ENCODE measurements at places on chromosomes 3 and 15.

DNA sequence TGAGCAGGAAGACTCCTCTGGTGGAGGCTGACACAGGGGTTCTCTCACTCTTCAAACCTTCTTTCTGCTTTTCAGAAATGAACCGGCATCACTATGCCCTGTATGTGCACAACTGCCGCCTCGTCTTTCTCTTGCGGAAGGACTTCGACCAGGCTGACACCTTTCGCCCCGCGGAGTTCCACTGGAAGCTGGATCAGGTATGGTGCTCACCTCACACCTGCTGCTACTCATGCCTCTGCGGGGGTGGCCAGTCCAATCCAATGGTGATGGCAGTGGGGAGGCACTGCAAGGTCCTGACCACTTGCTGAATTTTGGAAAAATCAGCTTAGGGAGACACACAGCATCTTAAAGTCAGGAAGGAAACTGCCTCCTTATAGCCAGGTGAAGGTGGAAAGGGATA, 211.3 kb upstream of the TRIM42 start:
- DNase-seq: no peak

- no peak for DNase-seq
These were observed 274.9 kb upstream of the ZPLD1 start for GRCh38 chr3:102159810-102160451.

DNA sequence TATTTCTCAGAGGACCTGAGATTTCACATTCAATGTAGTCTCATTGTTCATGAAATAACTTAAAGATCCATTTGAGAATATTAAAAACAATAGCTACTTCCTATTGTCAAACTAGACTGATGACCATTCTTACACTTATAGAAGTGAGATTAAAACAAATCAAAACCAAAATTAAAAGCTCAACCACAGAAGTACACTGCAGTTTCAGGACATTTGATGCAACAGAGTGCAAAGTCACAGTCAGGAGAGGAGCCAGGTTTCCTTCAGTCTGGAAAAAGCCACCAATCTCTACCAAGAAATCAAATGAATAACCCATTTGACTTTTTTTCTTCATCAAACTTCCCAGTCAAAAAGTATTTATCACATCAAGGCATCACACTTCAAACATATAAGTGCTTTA, 5.5 kb downstream of the CCPG1 start:
- DNase-seq: no peak

DNA sequence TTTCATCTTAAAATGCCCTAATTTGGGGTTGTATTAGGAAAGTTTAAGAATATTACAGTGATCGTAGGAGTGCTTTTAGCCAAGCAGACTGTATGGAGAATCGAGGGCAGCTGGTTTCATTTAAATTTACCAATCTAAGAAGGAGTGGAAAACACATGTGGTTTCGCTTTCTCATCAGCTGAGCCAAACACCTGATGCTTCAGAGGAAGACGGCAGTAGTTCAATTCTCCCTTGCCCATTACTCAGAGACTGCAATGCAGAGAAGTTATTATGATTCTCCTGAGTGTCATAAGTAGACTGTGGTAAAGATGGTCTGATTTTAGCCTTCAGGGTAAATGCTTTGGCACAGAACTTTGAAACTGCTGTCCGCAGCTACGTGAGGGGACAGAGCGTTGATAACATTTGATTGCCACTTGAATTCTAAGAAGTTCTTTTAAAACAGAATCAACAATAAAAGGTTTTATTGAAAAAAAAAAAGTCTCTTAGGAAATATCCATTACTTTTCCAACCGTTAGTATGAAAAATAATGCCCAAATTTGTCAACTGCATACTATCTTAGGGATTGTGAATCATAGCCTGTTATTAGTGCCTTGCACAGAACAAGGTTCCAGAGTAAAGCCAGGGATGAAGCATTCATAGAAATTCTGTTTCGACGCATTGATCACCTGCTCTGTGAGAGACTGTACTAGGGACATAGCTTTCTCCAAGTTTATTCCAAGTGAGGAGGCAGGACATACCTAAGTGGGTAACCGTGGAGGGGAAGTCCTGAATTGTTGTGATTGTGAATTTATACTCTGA, 25.6 kb downstream of the LYSMD4 start:
- no peak for DNase-seq

- no peak for DNase-seq
These were observed 5.7 kb downstream of the GHSR start for GRCh38 chr3:172442606-172443005.

DNA sequence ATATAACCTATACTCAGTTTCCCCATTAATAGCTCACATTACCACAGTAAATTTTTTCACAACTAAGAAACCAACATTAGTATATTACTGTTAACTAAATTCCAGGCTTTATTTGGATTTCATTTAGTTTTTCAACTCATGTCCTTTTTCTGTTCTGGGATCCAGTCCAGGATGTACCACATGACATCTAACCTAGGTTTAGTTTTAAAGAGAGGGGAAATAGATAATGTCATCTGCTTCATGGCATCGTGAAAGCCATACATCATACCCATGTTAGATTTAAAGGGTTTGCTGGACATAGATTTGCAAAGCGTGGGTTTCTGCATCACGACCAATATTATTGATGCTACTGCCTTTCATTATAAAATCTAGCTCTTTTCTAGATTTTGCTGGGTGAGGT, 33.2 kb upstream of the RPP14 start:
- DNase-seq: no peak

DNA sequence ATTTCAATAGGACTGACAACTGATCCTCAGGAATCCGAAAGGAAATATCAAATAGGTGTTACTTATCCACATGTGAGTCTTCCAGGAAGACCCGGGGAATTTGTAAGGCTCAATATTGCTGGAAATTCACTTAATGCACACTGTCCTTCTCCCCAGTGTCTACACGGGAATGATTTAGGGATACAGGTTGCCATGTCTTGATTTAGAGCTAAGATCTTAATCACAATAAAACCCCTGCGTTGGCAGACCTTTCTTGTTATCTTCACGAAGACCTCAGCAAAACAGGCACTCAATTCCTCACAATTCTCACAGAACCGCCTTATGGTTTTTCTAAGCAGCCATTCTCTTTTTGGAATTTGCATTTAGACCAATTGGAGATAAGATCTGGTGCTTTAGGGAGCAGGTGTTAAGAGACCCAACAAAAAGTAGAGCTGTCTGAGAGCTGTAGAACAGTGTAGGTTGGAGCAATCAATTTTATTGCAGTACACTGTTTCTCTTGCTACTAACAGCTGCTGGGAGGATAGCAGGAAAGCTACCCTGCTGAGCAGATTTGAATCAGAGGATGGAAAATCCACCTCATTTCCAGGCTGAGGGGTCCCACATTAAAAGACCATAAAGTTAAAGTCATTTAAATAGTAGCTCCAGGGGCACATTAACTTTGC, 925.7 kb downstream of the EPHA3 start:
- no peak for DNase-seq

DNA sequence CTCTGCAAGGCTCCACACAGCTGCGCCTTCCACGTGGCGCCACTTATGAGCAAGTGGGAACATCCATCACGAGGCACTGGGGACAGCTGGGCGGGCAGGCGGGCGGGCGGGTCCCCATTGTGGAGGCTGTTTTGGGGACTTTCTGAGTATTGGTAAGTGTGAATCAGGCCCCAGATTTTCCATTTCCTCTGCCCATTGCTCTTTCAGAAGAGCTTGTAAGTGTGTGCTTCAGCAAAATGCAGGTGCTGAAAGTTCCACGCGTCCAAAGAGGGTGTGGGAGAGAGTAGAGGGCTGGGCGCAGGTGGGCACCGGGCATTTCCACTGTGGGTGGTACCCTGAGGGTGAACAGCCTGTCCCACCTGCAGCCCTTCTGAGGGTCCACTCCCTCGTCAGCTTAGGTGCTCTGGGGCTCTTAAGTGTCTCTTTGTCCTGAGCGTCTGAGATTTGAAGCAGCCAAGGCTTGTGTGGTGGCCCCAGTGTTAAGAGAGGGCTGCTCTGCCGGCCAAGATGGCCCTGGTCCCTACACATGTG, 177.1 kb downstream of the RPLP1 start:
- peak; percentile 74 for DNase-seq

GRCh38 chr3:37554364-37554763, 307.3 kb upstream of the CTDSPL start:
- DNase-seq: no peak

DNA sequence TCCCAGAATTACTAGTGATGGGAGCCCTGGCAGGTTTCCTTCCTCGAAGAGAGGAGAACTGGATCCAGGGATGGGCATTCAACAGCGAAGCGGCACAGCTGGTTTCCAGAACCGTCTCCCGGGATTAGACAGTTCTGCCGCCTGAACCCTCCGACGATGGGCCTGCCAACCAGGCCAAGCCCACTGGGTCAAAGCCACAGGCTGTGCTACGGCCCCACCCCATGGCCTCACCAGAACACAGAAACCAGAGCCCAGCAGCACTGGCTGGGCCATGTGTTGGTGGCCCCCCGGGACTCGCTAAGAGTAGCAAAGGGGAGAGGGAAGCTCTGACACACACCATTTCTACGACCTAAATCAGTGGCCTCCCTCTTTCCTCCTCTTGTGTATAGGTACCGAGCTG, 2.2 kb downstream of the C15orf62 start:
- DNase-seq: peak; percentile 82

GRCh38 chr15:77195586-77195985, 124.7 kb upstream of the TSPAN3 start:
- no peak for DNase-seq

GRCh38 chr15:66706840-66707239, 4.8 kb downstream of the SMAD6 start:
- DNase-seq: no peak

GRCh38 chr3:59127071-59127470, 77.2 kb upstream of the CFAP20DC start:
- no peak for DNase-seq

- no peak for DNase-seq
These were observed 218.7 kb upstream of the MDFIC2 start for GRCh38 chr3:70531063-70531657.

DNA sequence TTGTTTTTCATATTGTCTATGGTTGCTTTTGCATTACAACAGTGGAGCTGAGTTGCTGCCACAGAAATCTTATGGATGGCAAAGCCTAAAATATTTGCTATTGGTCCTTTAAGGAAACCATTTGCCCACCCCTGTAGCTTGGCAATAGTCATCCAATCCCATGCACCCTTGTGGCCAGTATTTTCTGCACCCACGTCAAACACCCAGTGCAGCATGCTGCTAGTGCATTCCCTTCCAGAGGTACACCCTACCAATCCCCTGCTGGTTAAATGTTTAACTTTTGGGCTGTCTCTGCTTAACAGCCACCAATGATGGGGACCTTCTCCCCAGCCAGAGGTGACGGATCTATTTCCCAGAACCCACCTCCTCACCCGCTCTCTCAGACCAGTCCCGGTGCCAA, 23.8 kb upstream of the SLC6A11 start:
- no peak for DNase-seq

DNA sequence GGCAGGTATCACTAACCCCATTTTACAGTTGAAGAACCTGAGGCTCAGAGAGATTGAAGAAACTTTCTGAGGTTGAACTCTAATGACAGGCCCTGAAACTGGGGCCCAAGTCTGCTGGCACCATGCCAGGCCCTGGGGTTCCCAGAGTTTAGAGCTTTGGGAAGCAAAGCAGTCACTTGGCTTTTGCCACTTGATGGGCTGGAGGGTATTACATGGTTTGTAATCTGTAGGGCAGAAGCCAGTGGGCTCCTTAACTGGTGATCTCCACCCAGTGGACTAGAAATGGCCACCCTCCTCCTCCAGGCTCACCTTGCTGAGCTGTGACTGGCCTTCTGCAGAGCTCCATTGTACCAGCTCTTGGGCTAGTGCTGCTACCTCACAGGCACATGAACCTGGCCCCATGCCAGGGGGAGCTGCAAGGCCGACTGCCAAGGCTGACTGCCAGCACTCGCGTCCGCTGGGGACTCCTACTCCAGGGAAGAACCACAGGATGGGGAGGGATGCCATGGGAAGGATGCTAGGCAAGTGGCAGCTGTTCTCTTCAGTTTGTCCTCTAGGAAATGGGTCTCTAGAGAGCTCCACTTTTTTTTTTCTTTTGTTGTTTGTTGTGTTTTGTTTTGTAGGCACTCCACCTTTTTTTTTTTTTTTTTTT, 104.8 kb downstream of the ETFA start:
- no peak for DNase-seq

DNA sequence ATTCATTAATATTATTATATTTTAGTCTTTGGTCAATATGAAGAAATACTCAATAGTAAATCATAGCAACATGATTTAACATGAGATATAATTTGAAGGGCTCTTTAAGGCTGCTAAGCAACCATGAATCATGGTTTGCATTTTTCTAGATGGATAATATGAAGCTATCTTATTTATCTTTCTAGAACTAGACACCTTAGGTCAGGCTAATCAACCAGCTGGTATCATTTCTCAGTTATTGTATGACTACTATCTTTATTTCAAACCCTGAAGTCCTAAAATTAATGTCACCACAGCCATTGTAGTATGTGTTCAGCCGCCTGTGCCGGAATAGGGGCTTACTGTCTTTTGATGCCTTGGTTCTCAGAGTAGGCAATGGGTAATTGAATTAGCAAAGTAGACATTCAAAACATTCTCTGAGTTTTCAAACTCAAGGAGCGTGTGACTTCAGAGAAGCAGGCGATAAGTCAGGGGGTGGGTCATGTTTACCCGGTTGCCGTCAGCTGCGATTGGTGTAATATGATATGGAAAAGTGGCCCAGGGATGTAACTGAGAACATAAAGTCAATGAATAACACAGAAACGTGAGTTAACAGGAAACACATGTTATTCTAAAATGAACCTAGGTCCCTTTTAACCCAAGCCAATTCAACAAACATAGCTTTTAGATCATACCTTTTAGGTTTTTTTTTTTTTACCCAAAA, 93.4 kb upstream of the CTDSPL start:
- no peak for DNase-seq

DNA sequence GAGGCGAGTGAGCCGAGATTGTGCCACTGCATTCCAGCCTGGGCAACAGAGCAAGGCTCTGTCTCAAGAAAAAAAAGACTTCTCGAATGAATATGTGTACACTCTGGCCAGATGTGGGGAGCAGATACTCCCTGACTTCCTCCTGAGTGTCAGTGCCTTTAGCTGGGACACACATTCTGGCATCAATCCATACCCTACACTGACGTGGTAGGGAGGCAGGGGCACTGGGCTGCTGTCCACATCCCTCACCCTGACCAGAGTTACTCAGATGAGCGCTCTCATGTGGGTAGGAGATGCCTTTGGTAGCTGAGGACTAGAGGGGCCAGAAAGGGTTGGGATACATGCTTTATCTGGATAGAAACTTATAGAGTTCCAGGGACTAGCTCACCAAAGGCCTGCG, 15.6 kb downstream of the LIMD1 start:
- DNase-seq: no peak

GRCh38 chr3:133329626-133330025, 70.2 kb upstream of the BFSP2 start:
- no peak for DNase-seq

DNA sequence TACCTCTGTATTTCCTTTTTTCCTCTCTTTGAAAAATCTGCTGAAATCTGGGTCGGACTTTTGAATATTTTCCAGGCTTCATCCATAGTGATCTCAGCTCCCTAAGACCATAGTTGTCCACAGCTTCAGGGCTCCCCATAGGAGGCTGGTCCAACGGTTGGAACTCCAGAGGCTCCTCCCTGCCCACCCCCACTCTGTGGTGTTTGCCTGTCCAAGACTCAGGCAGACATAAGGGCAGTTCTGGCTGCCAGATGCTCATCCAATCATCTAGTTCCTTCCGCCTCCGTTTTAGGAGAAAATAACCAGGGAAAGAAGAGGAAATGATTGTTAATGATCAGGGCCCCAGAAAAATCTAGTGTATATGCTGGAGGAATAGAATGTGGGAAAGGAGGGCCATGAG, 27.9 kb upstream of the PRTG start:
- no peak for DNase-seq
